ENCODE measurements at places on chromosomes 16 and 17.
A peak's percentile ranks its signal among the peaks of the same experiment; 100 is the strongest.

DNA sequence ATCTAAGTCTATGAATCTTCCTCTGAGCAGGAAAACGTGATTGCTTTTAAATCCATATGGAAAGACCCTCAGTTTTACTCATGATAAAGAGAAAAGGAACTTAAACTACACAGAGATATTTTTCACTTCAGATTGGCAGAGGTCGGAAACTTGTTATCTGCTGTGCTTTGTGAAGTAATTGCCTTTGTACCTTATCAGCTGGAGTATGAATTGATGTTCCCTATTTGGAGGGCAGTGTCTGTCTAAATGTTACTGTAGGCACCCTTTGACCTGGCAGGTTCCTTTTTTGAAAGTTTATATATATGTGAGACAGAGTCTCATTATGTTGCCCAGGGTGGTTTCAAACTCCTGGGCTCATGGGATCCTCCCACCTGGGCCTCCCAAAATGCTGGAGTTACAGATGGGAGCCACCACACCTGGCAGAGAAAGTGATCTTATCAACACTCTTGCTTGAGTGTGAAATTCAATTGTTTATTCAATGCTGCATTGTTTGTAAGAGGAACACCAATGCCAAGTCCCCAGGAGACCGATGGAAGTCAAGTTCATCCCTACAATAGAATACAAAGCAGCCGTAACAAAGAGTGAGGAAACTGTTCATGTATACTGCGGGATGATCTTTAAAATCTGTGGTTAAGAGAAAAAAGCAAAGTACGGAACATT is 52.3 kb downstream of the ABCC1 start:
- H3K4me1 ChIP-seq = peaks cover 31% of the 10 kb centered on the region
- ATAC-seq = no peak
- H3K36me3 ChIP-seq = peaks cover 28% of the 10 kb centered on the region
- H3K27me3 ChIP-seq = no peaks in the 10 kb centered on the region

DNA sequence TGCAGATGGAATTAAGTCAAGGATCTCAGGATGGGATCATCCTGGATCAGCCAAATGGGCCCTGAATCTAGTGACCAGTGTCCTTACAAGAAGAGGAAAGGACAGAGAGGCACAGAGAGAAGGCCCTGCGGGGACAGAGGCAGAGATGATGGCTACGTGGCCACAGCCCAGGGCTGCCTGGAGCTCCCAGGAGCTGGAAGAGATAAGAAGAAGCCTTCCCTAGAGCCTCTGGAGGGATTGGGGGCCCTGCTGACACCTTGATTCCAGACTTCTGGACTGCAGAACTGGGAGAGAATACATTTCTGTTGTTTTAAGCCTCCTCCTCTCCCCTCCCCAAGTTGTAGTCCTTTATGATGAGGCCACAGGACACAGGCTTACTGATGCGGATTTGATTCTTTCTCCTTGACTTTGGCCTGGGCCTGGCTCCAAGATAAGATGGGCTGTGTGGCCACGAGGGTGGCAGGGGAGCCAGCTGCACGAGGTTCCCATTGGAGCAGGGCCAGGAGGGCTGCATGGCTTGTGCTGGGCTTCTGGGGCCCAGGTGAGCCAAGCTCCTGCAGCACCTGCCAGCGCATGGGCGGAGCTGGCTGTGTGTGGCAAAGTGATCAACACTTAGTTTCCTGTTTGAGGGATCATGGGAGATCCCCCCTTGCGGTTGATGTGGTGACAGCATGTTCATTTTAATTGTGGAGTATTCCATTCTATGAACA is 146.1 kb downstream of the IRF8 start:
- peak; percentile 76 for ATAC-seq
- H3K27ac ChIP-seq = no peak overlapping the region
- peaks cover 37% of the 10 kb centered on the region for H3K27me3 ChIP-seq
- no peaks in the 10 kb centered on the region for H3K36me3 ChIP-seq

DNA sequence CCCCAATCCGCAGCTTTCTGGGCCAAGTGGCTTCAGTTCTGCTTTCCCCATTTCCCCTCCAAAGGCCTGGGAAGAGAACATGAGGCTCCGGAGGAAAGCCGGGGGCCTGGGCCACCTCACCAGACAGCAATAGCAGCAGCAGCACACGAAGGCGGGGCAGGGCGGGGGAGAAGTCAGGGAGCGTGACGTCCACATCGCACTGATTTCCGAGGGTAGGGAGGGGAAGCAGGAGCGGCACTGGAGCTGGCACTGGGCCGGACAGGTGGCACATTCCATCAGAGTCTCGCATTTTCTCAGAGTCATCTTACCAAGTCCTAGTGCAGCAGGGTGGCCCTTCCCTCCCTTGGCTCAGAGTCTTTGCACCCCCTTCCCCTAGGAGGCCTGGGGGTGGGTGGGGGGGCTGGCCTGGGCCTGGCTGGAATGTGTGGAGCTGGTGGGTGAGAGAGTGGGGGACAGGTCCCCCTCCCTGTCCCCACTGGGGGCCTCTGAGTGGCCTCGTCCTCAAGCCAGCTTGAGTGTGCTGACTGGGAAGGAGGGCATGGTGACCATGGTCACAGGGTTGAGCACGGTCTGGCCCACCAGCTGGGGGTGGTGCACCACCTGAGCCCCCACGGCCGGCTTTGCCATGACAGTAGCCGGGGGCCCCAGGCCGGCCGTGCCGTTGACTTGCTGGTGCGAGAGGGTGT is 14.3 kb downstream of the MNT start:
- no peak overlapping the region for H3K27ac ChIP-seq
- H3K27me3 ChIP-seq = no peaks in the 10 kb centered on the region
- H3K4me1 ChIP-seq = peaks cover 7% of the 10 kb centered on the region
- H3K4me3 ChIP-seq = no peak overlapping the region
- H3K36me3 ChIP-seq = peaks cover 15% of the 10 kb centered on the region

GRCh38 chr16:68785715-68786114 is 48.6 kb downstream of the CDH1 start:
- H3K36me3 ChIP-seq = no peaks in the 10 kb centered on the region
- peaks cover 4% of the 10 kb centered on the region for H3K27me3 ChIP-seq
- no peak overlapping the region for H3K27ac ChIP-seq
- H3K4me3 ChIP-seq = no peak overlapping the region
- no peak for ATAC-seq

DNA sequence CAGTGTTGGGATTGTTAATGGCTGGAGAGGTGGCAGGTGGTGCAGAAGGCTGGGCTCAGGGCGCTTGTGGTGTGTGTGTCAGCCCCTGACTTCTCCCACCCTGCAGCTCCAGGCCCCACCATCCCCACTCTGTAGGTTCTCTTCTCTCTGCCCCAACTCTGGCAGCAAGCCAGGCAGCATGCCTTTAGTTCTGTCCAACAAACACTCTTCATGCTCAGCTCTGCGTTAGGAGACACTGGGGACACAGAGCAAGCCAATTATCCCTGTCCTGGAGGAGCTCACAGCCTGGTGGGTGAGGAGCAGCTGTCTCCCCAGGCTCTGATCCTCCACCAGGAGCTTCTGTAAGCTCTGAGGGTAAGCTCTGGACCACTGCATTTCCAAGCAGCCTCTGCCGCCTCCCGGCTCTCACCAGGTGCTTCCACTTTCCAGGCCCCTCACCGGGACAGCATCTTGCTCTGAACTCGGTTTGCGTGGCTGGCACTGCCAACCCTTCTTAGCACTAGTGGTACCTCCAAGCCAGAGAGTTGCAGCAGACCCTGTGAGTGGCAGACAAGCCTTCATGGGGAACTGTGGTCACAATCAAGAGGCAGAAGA is 34.3 kb upstream of the WSCD1 start:
- no peak for ATAC-seq
- no peak overlapping the region for H3K27ac ChIP-seq
- no peaks in the 10 kb centered on the region for H3K4me1 ChIP-seq
- peaks cover 25% of the 10 kb centered on the region for H3K27me3 ChIP-seq

DNA sequence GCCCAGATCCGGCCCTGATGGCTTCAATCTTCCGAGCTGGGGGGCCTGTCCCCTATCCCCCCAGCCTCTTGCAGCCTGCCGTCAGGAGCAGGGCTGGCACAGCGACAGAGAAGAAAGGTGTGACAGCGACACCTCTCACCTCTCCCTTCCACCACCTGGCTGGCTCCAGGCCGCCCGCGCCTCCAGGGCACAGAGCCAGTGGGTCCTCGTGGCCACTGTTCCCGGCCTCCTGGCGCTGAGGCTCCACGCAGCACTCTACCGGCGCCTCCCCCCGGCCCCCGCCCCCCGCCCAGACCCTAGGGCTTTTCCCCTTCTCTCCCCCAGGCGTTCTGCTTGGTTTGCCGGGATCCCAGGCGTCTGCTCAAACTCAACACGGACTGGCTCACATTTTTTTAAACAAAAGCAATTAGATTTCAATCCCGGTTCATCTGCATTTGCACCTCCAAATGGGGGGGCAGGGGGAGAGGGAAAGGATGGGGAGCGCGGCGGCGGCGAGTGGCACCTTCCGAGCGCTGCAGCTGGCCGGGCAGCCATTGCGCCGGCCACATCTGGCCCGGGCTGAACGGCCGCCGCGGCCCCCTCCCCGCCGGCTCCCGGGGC is 12.8 kb upstream of the CBX8 start:
- no peak for ATAC-seq
- H3K27me3 ChIP-seq = peaks cover 54% of the 10 kb centered on the region
- H3K27ac ChIP-seq = no peak overlapping the region
- H3K36me3 ChIP-seq = peaks cover 9% of the 10 kb centered on the region
- peak overlapping the region; percentile 33 for H3K4me3 ChIP-seq

Data from activated T-helper 17 cell treated with anti-CD3 and anti-CD28 coated beads, Interleukin-2, amount 50 U/mL, for 72 hours (primary cell).